ENCODE measurements at places on chromosomes 2 and 18.

DNA sequence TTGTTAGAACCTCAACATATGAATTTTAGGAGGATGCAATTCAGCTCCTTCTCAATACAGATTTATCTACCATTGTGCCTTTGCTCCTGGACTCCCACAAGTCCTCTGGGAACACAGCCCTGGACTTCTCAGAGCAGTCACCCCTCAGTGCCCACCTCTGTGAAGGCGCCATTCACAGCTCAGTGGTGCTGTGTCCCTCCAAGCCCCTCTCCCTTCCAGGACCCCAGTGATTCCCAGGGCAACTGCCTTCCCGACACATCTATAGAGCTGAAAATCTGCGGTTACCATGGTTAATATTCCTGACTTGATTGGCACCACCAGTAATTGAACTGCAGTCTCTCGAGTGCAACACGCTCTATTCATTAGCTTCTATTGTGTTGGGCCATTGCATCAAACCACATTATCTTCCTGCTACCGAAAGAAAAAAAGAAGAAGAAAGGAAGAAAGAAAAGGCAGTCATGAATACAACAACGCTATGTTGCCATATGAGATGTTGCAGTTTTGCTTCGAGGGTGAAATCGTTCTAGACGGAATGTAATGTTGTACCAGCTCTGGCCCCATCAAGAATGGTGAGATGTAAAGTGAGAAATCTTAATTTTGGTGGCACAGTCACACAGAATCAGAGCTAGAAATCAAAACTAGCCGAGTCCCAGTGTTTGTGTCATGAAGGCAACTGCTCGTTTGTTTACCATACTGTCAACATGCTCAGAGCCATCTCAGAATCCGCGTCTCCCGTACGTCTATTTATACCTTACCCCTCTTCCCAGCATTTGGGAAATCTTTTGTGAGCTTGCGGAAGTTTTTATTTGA is 524.0 kb upstream of the ID2 start:
- no peak for DNase-seq

DNA sequence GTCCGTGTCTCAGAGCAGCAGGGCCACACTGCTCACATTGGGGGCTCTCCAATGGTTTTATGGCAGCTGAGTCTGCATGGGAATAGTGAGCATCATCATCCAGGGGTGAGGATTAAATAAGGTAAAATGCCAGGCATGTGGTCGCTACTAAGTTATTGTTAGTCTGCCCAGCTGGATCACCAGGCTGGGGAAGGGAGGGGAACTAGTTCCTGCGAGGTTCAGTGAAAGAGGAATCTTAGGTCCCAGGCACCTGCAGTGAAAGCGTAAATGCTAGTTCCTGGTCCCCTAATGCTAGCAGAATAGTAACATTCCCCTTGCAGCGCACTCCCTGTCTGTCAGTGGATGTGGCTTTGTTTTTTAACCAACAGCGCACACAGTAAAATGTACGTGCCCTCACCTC is 60.1 kb downstream of the ARHGEF4 start:
- DNase-seq: no peak

DNA sequence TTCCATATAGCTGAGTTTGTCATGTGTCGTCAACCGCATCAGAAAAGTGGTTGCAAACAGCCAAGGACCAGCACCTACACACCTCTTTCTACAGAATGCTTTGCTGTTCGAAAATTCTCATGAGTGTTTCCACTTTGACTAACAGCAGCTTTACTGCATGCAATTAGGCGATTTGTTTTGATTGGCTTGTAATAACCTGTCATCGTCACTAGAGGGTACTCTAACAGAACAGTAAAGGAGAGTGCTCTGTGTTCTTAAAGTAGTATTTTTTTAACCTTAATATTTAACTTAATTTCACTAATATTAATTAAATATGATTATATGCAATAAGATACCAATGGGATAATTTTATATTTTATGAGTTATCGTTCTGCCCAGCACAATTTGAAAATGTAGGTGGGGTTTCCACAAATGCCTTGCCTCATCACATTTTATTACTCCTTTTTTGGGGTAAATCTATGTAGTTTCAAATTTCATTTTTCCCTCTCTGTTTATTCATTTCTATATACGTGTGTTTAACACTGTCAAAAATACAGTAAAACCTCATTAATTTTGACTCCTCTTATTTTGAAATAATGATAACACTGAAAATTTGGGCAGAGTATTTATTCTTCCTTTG is 502.2 kb downstream of the NRXN1 start:
- peak; percentile 39 for DNase-seq

DNA sequence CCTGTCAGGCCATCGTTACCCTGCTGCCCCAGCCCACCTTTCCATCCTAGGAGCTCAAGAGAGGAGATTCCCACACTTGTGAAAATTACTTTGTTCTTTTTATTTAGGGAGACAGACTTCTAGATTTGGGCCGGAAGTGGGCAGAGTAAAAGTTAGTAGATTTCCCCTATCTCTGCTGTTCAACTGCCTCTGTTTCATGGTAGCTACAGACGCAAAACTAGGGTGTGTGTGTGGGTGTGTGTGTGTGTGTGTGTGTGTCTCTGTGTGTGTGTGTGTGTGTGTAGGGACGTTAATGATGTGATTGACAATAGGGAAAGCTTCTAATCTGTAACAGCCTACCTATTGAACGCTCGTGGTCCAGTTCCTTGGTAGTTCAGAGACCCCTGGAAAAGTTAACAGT is 438 bp downstream of the PSMA8 start:
- DNase-seq: no peak

DNA sequence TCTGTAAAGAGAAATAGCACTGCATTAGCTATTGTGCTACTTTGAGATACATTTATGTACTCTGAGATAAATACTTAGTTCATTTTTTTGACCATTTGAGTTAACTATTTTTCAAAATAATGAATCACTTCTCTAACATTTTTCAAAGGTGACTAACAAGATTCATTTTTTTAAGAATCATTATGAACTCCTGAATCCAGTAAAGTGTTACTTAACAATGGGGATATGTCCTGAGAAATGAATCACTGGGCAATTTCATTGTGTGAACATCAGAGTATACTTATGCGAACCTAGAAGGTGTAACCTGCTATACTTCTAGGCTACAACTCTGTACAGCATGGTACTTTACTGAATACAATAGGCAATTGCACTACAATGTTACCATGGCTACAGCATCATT is 355.8 kb downstream of the ARL6IP6 start:
- peak; percentile 4 for DNase-seq

GRCh38 chr2:85814802-85815550 is 61.2 kb downstream of the ATOH8 start:
- DNase-seq: no peak

DNA sequence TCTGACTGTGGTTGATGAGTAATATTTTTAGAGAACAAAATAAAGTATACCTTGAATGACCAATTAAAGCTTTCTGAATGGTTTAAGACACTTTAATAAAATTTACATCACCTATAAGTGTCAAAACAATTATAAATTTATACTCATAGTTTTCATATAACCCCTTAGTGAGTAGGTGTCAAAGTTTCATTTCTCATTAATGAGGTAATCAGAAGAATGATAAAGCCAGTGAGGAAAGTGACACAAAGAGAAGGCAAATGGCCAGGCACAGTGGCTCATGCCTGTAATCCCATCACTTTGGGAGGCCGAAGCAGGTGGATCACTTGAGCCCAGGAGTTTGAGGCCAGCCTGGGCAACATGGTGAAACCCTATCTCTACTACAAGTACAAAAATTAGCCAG is 60.8 kb upstream of the CTLA4 start:
- no peak for DNase-seq

GRCh38 chr18:55778788-55779690 is 191.0 kb upstream of the TCF4 start:
- peak; percentile 84 for DNase-seq

GRCh38 chr18:23231340-23232021 is 96.2 kb downstream of the CABLES1 start:
- DNase-seq: no peak

DNA sequence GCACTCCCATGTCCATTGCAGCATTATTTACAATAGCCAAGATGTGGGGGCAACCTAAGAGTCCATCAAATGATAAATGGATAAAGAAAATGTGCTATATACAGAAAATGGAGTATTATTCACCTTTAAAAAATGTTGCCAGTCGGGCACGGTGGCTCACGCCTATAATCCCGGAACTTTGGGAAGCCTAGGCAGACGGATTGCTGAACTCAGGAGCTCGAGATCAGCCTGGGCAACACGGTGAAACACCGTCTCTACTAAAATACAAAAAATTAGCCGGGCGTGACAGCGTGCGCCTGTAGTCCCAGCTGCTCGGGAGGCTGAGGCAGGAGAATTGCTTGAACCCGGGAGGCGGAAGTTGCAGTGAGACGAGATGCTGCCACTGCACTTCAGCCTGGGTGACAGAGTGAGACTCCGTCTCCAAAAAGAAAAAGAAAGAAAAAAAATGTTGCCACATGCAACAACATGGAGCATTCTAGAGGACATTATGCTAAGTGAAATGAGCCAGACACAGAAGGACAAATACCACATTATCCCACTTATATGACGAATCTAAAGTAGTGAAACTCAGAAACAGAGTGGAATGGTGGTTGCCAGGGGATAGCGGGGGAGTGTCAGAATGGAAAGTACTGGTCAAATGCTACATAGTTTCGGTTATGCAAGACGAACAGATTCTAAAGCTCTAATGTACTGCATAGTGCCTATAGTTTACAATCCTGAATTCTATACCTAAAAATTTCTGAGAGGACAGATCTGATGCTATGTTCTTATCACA is 1385.6 kb upstream of the TMEFF2 start:
- no peak for DNase-seq

DNA sequence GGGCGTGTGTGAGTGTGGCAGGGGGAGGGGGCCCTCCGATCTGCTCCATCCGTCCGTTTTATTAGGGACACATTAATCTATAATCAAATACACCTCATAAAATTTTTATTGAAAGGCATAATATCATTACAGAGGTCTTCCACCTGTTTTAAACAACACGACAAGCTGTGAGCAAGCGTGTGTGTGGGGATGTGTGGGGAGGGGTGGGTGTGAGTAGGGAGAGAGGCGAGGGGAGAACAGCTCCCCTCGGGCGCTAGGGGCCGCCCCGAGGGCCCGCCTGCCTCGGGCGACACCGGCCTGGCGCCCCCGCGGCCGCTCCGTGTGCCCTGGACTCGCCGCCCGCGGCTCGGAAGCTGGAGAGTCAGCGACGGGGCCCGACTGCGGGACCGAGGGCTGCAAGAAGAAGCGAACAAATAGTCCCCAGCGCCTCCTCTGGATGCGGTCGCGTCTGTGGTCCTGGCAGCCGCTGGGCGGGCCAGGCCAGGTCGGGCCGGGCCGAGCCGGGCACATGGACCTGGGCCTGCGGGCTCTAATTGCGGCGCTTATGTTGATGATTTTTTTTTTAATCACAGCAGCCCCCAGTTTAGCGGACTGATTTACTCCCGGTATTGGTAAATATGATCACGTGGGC is 352 bp upstream of the HOXD9 start:
- no peak for DNase-seq

- no peak for DNase-seq
These were observed 77.5 kb upstream of the LRATD1 start for GRCh38 chr2:14554849-14555545.

GRCh38 chr18:28108254-28108653 is 68.7 kb downstream of the CDH2 start:
- DNase-seq: no peak

- peak; percentile 82 for DNase-seq
These were observed 92.9 kb downstream of the MREG start for GRCh38 chr2:215920244-215921100.

- peak; percentile 62 for DNase-seq
These were observed 40.5 kb upstream of the KIDINS220 start for GRCh38 chr2:8877894-8878293.

DNA sequence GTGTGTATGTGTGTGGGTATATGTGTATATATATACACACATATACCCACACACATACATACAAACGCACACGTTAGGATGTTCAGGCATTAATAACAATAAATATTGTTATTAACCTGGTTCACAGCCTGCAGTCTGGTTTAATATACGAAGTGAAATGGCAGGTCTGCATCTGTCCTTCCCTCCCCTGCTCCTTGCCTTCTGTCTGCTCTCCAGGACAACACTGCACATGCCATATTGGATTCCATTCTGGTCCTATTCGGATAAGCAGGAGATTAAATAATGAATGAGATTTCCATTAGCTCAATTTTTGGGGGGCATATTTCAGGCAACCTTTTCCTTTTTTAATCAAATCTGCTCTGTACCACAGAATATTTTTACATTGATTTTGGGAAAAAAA is 158.0 kb downstream of the CELF4 start:
- no peak for DNase-seq

GRCh38 chr2:37330681-37331080 is 6.0 kb upstream of the PRKD3 start:
- no peak for DNase-seq

- DNase-seq: no peak
These were observed 207.2 kb downstream of the RND3 start for GRCh38 chr2:150280231-150280630.

DNA sequence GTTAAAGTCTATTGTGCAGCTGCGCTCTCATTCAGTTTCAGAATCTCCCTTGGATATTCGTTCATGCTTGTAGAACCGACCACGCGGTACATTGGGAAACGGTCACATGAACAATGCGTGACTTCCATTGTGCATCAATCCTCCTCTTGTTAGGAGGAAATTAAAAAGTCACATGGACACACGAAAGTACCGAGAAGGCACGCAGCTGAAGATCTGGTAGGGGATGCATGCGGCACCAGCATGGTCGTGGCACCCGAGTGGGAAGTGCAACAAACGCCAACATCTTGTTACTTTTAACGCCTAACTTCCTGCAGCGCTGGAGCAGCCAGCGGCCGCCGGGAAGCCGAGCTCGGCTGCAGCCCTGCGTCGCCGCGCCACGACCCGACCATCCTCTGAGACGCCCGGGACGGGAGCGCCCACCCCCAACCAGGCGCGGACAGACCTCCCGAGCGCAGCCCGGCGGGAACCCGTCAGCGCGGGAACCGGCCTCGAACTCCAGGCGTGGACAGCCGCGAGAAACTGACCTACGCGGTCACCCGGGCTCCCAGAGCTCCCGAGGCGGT is 412 bp downstream of the OSBPL1A start:
- peak; percentile 89 for DNase-seq

- no peak for DNase-seq
These were observed 170.4 kb downstream of the NCK2 start for GRCh38 chr2:105915005-105915558.

- DNase-seq: no peak
These were observed 33.4 kb downstream of the WDR43 start for GRCh38 chr2:28927878-28928277.

DNA sequence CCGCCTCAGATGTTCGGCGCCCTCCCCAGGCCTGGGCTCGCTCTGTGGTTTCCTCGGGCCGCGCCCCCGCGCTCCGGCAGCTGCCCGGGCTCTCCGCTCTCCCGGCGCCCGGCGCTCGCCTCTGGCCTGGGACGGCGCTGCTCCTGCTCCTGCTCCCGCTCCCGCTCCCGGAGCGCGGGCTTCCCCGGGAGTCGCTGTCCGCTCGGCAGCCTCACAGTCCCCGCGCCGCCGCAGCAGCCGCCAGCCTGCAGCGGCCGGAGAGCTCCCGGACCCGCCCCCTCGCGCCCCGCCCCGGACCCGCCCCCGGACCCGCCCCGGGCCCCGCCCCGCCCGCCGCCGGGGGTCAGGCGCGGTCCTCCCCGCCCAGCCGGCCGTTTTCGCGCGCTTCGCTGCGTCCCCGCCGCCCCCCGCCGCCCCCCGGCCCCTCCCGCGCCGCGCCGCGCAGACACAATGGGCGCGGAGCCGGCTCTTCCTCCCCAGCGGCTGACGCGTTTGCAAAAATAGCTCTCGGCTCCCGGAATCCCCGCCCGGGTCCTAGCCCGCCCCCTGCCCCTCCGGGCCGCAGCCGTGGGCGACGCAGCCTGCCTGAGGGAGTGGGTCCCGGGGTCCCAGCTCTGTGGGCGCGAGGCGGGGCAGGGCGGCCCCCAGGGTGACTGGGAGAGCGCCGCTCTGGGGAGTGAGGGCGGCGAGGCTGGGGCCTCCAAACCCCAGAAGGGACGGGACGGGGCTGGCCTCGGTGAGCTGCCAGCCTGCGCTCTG is at the start of gene ARL4C:
Gene ARL4C (minus strand): TSS at position 247 of the 759 bp plus-strand sequence. CDS start 495 bp downstream, outside the sequence.
- DNase-seq: peak; percentile 46

Data from NCI-H1417 (cell line).